ENCODE measurements at places on chromosomes 16 and 17.

DNA sequence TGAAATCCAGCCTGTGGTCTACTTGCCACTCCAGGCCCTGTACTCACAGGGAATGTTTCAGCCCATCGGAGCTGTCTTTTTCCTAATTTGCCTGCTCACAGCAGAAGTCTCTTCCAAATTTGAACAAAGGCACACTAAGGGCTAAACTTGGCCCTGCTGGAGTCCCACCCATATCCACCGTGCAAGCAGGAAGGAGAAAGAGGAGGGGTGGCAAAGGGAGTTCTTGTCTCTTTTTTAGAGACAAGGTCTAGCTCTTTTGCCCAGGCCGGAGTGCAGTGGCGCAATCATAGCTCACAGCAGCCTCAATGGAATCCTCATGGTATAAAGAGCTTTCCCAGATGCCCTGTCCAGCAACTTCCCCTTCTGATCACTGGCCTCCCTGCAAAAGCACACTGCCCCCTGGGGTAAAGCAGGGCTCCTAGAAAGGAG, 2.7 kb upstream of the PRM1 start:
- DNase-seq: no peak

DNA sequence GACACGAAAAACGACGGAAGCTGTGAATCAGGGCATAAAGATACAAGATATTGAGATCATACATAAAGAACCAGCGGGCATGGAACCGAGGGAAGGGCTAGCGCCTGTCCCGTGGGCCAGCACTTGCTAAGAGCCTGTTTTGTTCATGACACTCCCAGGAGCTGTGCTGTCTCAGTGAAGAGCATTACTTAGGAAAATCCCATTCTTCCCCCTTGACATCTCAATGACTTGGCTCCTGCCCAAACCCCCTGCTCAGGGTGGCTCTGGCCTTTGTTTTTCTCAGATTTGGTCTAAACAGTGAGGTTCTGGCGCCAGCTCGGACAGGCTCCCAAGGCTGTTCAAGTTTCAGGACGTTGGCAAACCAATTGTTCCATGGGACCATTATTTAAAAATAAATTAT, 79.1 kb upstream of the SEC14L1 start:
- no peak for DNase-seq

GRCh38 chr16:49399594-49400364, 26.2 kb downstream of the C16orf78 start:
- DNase-seq: no peak

DNA sequence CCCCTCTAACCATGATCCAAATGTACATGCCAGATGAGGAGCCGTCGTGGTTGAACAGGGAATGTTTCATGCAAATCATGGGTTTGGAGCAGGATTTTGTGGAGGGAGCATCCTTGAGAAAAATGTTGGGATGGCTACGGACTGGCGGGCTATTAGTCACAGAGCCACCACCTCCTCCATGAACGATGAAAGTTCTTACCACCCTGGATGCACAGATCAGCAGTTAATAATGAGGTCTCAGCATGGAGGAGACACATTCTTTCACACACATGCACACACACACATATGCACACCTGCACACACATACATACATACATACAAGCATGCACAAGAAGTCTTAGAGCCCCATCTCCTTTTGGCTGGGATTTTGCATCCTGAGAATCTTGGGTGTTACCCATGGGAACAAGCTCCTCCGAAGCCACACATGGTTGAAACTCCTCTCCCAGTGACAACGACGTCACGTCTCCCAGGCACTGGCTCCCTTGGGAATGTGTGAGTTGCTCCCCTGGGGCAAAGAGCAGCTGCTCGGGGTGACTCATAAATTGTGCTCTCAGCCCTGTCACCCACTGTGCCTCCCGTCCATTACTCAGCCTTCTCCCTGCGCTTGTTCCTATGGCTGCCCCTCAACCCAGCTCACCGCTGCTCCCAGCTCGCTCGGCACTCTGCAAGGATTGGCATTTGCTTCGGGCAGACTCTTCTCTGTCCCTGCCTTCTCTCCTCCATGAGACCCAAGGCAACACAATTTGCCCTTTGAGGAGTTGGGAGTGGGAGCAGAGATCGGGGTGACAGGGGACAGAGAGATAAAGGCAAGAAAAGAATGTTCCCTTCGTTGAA, 344.6 kb downstream of the SOX9 start:
- no peak for DNase-seq

DNA sequence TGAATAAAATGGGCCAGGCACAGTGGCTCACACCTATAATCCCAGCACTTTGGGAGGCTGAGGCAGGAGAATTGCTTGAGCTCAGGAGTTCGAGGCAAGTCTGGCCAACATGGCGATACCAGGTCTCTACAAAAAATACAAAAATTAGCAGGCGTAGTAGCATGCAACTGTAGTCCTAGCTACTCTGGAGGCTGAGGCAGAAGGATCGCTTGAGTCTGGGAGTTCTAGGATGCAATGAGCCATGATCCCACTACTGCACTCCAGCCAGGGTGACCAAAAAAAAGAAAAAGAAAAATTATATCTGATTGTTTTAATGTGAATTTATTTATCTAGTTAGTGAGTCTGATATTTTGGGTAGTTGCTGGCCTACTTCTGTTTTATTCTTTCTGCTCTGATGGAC, 7.0 kb downstream of the IL34 start:
- DNase-seq: no peak

GRCh38 chr16:71205482-71206131, 24.9 kb downstream of the HYDIN start:
- no peak for DNase-seq

DNA sequence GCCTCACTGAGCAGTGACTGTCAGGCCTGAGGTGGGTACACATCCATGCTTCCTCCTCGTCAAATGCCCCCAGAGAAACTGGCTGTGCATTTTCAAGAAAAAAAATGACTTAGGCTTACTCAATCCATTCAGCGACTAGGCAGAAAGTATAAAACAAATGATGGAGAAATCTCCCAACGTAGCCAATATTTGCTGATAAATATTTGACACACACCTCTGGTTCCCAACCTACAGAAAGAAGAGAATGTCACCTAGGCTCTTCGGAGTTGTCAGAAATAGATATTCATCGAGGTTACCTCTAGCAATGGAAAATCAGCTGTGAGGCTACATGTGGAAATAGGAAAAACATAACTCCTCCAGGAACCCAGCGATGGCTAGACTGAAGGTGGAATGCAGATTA, 12.4 kb upstream of the TOM1L1 start:
- no peak for DNase-seq

- DNase-seq: no peak
Measured at GRCh38 chr17:336110-337021, 16.2 kb downstream of the RPH3AL start.

DNA sequence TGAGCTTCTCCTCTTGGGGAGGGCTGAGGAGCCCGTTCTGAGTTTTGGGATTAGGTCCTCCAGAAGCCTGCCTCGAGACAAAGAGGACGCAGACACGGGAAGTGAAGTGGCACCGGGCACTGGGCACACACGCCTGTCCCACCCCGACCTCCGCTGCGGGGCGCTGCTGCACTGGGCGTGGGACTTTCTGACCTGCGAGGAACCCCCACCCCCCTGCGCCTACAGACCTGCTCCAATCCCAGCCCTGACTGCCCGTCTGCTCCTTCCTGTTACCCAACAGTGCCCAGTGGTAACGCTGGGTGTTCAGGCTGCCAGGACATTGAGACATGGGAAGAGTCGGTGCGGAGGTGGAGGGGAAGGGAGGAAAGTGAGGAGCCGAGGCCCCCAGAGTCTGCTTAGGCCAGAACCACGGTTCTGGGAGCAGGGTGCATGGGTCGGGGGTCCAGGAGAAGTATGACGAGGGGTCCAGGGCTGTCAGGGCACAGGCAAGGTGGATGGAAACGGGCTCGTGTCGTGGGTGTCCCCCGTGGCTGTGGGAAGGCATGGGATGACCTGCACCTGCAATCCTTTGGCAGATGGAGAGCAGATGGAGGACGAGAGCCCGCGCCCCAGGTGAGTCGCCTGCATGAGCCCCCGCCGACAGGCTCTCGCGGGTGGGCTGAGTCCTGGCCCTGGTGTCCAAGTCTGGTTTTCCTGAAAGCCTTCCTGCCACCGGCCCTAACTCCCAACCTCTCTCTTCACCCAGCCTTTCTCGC, 112.0 kb upstream of the CREBBP start:
- no peak for DNase-seq

GRCh38 chr17:1109606-1110540, 69.9 kb downstream of the ABR start:
- no peak for DNase-seq

- no peak for DNase-seq
Measured at GRCh38 chr17:33463887-33464286, 170.8 kb upstream of the ASIC2 start.

DNA sequence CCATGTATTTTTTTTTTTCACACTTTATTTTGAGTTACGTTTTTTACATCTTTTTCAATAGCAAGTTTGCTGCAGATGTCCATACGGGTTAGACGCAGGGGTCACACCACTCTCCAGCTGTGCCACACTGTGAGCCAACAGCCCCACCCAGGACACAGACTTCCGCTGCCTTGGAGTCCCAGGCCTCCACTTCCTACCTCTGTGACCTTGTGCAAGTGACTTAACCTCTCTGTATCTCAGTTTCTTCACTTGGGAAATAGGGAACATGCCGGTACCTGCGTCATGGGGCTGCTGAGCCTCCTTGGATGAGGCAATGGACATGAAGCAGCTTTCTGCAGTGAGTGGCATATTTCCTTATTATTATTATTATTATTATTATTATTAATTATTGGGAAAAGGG, 3.3 kb upstream of the PITPNA start:
- no peak for DNase-seq

DNA sequence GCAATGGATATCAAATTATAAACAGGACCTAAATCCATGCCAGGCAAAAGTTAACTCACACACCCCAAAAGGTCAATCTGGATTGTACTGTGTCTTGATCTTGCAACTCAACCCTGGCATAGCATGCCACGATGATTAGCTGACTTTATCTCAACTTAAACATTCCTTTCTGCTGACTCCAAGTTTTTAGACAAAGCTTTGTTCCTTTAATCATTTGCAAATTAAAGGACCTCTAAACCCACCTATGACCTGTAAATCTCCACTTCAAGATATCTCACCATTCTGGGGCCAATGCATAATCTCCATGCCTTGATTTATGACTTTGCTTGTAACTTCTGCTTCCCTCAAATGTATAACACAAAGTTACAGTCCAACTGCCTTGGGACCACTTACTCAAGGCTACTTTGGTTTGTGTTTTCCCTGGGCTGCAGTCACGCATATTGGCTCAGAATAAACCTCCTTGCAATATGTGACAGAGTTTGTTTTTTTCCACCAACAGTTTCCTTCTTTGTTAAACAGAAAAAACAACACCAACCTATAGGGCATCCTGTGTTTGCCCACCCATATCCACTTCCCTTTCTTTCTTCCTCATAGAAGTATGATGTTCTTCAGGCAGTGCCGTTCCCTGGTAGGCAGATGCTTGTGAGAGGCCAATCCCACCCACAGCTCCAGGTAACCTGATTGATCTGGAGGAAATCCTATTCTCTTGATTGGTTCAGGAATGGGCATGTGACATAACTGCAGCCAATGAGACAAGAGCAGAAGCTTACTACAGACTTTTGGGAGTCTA, 390.6 kb upstream of the ERCC4 start:
- no peak for DNase-seq

DNA sequence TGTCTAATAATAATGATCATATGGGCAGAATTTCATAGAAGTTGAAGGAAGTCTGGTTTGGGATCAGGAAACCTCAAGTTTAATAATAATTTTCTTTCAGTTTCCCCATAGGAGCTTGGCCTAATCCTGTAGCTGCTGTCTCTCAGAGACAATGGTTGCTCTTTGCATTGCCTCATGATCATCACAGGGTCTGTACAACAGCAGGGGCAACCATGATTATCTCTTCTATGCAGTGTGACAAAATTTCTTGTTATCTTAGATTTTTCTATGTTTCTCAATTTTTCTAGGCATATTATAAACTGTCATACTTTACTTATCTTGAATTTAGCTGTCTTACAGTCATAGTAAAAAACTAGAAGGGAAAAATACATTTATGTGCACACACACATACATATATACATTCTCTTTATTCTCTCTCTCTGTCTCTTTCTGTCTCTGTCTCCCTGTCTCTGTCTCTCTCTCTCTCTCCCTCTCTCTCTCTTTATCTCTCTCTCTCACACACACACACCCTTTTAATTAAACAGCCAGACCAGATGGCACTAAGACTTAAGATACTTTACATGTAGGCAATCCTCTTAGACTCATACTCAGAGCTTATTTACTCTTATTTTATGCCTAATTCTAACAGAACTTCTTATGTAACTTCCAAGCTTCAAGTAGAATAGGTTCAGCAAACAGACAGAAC, 30.5 kb downstream of the SMIM36 start:
- DNase-seq: no peak

GRCh38 chr16:9929313-9929712, 252.9 kb downstream of the GRIN2A start:
- no peak for DNase-seq

DNA sequence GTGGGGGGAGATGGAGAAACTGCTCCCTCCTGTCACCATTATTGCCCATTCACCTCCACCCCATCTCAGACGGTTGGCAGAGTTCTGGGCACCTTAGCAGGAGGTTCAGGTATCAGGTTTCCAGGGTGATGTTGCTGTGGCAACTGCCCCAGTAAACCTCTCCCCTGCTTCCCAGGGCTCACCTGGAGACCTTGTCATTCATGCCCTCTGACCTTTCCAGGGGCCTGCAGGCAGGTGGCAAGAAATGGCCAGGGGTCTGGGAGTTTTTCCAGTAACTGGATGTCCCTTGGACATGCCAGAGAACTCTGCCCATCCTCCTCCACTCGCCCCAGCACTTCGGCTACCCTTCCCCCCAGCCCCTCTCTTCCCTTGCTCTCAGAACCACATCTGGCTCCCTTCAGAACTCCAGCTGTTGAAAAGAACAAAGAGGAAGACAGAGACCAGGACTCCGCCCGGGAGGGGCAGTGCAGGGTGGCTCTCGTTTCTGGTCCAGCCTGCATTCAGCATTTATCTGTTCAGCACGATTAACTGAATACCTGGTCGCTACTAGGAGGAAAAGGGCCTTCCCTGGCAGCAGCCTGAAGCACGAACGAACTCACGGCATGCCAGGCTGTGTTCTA, 8.5 kb downstream of the MLLT6 start:
- no peak for DNase-seq

DNA sequence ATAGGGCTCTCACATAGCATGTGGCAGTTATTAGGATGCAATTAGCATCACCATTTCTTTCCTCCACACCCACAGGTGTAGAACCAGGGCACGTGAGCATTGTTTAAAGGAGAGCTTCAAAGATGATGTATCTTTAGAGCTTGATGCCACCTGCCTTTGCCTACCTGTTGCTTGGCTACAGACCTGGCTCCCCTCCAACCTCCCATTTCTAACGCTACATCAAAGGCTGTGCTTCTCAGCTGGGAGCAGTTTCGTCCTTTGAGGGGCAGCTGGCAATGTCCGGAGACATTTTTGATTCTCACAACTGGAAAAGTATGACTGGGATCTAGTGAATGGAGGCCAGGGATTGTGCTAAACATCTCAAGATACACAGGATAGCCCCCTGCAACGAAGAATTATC, 78.5 kb upstream of the CLEC3A start:
- no peak for DNase-seq
